ENCODE measurements at places on chromosomes 3 and 15.

DNA sequence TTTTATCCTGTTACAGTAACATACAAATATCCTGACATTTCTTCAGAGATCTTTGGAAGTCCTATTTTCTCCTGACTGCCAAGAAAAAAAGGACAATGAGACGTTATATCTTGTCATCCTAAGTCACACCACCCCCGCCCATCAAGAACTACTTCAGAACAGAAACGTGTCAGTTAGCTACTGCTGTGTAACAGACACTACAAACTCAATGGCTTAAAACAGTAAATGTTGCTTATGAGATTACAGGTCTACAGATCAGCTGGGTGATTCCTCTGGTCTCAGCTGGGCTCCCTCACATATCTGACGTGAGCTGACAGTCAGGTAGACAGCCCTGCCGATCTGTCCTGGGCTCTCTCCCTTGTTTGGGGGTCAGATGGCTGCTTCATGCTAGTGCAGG is 20.5 kb upstream of the CCDC174 start:
- DNase-seq = no peak

- no peak for DNase-seq
These were observed 65.4 kb upstream of the HERC1 start for GRCh38 chr15:63899193-63899592.

DNA sequence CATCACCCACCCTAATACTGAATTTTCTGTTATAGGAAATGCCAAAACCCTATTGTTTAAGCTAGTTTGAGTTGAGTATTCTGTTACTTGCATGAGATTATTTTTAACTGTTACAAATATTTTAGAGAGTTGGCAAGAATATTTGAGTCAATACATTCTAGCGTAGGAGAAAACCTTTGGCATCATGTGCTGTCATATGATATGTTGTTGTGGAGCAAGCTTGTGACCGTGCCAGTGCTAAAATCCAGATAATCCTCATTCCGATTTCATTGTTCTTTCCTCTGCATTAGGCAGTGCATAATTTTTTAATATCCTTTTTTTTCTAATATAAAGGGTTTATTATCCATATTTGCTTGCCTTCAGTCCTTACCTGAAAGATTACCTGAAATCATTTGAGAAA is 168.0 kb upstream of the GMNC start:
- no peak for DNase-seq

DNA sequence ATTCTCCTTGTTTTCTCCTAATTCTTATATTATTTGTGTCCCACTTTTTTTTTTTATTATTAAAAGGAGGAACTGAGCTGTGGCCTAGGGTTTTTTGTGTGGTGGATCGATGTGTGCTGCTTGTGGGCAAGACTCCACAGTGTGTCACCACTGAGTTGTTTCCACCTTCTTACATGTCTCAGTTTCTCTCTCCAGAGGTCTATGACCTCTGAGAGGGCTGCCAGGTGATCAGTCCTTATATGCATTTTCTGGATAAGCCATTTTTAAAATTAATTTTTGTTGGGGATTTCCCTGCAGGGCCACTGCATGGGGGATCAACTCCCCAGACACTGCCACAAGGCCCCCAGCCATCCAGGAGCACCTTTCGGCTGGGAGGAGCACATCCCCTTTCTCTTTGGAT is 27.8 kb downstream of the IQCF6 start:
- DNase-seq = no peak

- peak; percentile 39 for DNase-seq
These were observed 21.2 kb upstream of the LMOD3 start for GRCh38 chr3:69143612-69144011.

GRCh38 chr3:73365756-73366397 is 258.9 kb downstream of the PDZRN3 start:
- peak; percentile 16 for DNase-seq

DNA sequence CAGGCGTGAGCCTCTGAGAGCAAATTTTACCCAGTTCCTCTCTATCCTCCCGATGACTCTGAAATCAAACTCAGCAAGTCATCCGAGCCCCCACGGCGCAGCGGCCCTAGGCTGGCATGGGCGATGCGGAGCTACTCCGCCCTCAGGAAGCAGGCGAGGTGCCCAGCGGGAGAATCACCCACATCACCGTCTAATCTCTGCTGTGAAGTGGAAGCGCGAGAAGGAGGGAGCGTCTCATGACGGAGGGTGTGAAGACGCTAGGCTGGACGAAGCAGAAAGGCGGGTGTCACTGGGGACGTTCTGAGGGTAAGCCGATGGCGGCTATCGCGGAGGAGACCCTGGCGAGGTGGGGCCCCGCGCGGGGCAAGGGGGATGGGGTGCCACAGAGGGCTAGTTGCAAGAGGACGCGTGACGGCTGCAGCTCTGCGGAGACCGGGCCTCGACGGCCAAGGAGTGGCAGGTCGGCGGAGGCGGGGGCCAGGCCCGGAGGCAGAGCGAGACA is 9.1 kb upstream of the GNAI2 start:
- peak; percentile 48 for DNase-seq

DNA sequence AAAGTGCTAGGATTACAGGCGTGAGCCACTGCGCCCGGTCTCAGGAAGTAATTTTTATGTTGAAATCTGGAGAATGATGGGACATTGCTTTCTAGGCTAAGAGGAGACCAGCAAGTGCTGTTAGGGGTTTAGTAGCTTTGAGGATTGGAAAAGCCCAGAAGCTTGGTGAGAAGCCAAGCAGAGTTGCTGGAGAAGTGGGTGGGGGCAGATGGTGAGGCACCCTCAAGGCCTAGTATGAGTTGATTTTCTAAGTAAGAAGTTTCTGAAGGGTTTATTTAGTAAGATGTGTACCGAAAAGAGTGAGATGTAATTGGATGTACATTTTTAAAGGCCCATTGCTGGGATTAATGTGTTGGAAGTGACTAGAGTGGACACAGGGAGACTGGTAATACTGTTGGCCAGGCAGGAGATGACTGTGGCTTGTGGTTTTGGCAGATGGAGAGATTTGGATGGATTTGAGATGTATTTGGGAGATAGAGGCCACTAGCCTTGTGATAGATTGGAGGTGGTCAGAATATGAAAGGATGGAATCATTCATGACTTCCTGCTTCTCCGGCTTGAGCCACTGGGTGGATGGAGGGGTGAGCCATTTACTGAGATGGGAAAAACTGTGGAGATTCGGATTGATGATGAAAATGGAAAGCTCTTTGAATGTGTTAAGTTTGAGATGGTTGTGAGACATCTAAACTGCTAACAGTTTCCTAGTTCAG is 2.3 kb downstream of the LRRC28 start:
- peak; percentile 18 for DNase-seq

DNA sequence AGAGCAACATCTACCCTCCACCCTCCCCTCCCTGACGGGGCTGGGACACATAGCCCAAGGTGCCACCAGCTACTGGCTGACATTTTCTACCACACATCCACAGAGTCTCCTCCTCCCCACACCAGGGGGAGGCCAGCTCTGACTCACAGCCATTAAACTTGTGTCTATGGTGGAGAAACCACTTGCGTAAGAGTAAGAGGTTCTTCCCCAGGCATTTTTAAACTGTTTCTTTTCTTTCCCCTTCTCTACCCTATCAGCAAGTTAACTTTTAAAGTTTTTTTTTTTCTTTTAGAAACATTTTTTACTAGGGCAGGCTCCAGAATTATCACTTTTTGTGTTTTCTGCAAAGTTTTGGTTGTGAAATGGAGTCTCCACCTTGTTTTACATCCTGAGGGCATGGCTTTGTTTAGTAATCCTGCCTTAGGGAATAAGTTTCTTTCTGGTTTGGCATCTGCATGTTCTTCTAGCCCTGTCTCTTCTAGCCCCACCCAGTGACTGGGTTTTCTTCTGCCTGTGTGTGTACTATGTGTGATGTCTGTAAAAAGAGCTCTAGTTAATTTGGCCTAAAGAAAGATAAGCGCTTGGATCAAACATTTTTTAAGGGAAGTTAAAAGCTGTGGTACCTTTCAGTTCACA is 148.8 kb upstream of the GADL1 start:
- DNase-seq = no peak

GRCh38 chr3:101811875-101812274 is 32.9 kb downstream of the NXPE3 start:
- DNase-seq = no peak

- no peak for DNase-seq
These were observed 27.0 kb upstream of the RASGRF1 start for GRCh38 chr15:79117442-79118204.

- DNase-seq = no peak
These were observed 217.3 kb downstream of the SUCLG2 start for GRCh38 chr3:67437090-67437489.

- no peak for DNase-seq
These were observed 79.0 kb upstream of the MLF1 start for GRCh38 chr3:158491968-158492367.

GRCh38 chr3:42975456-42975855 is 3.7 kb upstream of the GASK1A start:
- no peak for DNase-seq

- no peak for DNase-seq
These were observed 63.7 kb downstream of the CHD2 start for GRCh38 chr15:92963794-92964193.

DNA sequence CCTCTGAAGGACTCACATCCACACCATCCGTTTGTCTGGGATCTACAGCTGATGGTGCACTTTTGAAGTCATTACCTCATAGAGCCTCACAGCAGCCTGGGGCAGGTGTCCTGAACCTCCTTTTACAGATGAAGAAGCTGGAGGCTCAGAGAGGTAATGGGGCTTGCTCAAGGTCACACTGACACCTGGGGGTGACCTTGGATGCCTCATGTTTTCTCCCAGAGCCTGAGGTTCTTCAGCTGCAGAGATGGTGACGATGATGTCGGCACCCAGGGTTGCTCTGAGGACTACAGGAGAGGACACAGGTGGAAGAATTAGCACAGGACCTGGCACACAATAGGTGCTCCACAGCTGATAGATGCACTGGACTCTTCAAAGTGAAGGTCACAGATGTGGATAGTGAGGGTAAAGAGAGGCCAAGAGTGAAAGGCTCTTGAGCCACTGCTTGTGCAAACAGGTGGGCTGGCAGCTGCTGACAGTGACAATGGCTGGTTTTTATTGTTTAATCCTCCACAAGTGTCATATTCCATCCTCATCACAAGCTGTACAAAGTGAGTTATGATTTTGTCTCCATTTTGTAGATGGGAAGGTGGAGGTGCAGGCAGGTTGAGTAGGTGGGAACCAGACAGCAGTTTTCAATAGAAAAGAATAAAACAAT is 17.4 kb upstream of the ATP2B2 start:
- DNase-seq = no peak

GRCh38 chr15:31435912-31436628 is 109.4 kb downstream of the KLF13 start:
- no peak for DNase-seq

DNA sequence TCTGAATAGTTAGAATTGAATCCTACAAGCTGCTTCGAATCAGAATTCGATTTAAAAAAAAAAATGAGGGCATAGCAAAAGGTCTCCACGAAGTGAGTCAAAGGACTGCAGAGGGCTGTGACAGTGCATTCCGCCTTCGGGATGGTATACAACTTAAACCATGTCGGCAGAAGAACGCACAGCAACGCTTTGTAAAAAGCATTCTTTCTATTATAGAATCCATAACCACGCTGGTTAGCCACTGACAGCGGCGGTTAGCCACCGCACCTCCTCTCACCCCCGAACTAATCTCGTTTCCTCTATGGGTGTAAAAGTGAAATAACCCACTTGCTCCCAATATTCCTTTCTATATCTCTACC is 664 bp upstream of the PIK3CA start:
- no peak for DNase-seq

- DNase-seq = no peak
These were observed 22.6 kb downstream of the TGM5 start for GRCh38 chr15:43244092-43244491.

DNA sequence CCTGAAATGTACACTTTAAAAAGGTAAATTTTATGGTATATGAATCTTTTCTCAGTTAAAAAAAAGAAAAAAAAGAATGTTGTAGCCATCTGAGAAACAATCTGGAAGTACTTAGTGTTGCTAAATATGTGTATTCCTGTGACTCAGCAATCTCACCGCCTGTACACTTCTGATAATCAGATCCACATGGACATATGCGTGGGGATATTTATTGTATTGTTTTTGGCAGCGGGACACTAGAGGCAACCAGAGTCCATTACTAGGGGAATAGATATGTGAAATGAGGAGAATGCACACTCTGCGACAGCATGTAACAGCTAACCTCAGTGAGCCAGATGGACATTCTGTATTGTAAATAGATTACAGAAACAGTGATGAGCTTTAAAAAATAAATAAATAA is 65.4 kb downstream of the AQP9 start:
- no peak for DNase-seq

DNA sequence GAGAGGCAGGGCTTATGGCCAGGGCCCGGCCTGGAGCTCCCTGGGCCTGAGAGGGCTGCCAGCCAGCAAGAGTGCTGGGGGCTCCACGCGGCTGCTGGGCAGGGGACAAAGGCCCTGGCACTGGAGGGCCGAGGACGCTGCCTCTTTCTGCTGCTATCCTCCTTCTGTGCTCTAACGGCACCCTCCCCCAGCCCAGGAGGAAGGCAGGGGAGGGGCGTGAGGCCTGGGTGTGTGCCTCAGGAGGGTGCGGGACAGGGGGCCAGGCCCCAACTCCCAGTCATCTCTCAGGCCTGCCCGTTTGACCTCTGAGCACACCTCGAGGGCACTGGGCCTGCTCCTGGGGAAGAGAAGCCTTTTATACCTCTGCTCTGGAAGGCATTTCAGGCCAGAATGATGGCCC is 115.5 kb downstream of the ADCY5 start:
- DNase-seq = no peak

DNA sequence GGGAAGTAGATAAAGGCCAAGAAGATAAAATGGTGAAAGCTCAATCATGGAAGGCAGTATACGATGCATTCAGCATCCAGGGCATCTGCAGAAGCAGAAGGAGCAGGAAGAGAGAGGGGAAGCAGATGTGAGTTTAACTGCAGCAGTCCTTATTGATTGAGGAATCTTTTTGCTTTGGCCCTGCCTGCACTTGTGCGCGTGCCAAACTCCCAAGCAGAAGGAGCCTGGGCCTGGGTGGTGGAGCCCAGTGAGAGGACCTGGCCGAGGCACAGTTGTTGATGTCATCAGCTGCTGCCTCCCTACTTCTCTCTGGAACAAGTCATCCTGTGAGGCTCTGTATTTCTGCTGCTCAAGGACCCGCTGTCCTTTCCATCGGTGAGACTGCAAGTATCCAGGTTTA is 65.5 kb upstream of the ROPN1 start:
- DNase-seq = no peak

GRCh38 chr3:79729096-79729495 is 38.7 kb downstream of the ROBO1 start:
- peak; percentile 13 for DNase-seq

DNA sequence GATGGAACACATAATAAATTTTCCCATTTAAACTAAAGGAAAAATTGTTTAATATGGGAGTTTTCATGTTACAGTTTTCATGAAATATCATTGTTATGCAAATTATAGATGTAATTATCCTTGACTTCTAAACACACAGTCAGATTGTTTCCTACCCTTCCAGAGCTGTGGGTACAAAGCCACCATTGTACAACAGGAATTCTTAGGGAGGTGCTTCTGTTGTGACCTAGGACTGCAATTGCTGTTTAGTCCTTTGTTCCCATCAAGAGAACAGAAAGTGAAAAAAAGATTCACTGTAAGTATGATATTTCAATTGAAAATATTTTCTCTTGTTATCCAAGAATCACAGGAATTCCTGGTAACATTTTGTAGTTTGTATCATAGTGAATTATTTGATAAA is 455.3 kb upstream of the NAALADL2 start:
- no peak for DNase-seq

GRCh38 chr3:98967758-98968157 is 66.3 kb upstream of the DCBLD2 start:
- no peak for DNase-seq

- no peak for DNase-seq
These were observed 19.6 kb downstream of the OXNAD1 start for GRCh38 chr3:16284633-16285032.
